ENCODE measurements at places on chromosomes 3 and 15.

DNA sequence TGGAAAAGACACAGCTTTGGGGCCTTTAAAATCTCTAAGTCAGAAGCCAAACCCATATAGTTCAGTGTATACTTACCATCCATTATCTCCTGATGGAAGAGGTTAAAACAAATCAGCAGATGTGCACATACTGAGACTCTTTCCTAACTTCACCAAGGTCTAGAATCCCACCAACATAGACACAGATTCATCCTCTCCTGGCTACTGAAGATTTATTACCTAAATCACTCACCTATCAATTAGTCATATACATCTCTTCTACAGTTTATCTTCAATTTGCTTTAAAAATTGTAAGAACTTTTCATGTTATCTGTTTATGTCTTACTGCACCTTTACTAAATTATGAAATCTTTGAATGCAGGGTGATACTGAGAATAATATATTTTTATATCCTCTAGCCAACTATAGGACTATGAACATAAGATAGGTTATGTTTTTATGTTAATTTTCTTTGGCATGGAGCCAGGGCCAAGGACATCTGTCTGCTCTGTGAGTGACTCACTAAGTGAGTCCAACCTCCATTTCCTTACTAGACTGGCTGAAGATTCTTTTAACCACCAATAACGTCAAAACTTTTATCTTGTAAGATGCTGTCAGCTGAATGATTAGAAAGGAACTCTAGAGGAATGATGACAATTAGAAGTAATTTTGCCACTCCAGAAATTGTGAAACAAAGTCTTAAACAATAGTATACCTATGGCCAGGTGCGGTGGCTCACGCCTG, 397.6 kb downstream of the FOXP1 start:
- no peak for DNase-seq

DNA sequence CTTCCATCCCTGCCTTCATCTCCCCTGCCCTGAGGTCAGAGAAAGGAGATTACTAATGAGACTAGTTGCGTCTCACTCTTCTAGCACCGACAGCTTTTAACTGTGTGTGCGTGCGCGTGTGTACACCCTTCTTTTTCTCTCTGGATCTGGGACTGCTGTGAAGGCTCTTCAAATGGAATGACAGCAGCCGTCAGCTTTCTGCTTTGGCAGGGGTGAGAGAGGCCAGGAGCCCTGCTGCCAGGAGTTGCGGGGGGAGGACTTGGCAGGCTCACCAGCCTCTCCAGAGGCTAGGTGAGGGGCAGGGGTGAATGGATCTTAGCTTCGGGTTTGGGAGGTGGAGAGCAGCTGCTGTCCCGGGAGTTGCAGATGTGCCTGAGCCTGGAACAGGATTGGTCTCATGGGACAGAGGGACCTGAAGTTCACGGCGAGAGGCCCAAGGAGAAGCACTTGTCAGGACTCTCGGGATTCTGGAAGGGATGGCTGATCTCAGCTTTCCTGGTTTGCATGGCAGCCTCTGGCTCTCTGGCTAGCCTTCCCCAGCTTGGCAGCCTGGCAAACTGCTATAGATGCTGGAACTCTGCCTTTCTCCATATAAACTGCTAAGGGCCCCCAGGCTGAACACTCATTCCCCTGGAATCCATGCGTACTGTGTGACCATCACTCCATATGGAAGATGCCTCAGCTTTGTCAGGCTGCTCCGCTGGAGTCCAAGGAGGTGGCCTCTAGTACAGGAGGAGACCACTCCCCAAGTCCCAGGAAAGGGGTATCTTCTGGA, 16.6 kb downstream of the TEX264 start:
- DNase-seq: no peak

DNA sequence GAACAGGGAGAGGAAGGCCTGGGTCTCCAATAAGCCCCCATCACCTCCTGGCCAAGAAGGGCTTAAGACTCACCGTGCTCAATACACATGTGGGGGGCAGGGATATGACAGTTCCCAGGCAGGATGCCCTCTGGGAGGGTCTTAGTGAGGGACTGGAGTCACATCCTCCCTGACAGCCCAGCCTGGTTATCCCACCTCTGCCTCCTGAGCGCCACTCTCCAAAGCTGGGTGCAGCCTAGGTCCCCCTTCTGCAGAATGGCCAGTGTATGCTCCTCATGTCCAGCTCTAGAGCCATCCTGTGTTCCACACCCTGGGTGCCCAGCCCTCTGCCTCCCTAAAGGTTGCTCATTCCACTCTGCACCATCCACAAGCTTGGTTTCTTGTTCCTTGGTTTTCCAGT, 1.2 kb upstream of the SHISA5 start:
- no peak for DNase-seq

DNA sequence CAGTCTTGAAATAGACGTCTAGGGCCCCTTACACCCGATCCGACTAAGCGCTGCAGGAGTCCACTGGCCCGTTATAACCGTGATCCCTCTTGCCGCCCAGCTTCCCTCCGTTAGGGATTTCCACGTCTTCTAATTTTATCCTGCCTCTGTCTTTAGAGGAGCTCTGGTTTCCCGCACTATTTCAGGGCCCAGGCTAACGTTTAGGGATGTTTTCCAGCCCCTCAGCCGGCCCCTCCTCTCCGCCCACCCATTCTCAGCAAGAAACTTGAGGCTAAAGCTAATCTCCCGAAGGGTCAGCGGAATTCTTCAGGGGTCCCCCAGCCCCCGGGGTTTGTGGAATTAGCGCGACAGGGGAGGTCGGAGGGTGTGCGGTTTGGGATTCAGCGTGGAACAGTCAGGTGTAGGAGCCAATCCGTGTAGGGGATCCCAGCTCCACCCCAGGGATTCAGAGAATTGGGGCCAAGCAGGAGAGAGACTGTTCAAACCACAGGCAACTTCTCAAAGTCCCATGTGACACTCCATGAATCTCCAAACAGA, 1.6 kb downstream of the PTX3 start:
- no peak for DNase-seq

DNA sequence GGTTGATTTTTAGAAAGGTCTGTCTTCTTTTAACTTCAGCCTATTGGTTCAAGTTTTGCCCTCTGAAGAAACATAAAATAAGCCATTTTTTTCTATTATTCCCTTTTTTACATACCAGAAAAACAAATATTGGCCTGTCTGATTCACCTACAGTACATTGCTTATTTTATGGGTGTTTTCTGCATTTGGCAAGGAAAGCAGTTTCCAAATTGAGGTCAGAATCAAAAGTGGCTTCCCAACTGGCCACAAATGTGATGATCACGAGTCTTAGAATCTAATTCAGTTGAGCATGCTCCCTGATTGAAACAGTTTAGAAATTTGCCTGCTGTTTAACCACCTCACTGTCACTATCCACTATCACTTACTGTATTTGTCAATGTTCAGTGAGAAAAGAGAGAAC, 106.9 kb upstream of the CHMP2B start:
- no peak for DNase-seq

DNA sequence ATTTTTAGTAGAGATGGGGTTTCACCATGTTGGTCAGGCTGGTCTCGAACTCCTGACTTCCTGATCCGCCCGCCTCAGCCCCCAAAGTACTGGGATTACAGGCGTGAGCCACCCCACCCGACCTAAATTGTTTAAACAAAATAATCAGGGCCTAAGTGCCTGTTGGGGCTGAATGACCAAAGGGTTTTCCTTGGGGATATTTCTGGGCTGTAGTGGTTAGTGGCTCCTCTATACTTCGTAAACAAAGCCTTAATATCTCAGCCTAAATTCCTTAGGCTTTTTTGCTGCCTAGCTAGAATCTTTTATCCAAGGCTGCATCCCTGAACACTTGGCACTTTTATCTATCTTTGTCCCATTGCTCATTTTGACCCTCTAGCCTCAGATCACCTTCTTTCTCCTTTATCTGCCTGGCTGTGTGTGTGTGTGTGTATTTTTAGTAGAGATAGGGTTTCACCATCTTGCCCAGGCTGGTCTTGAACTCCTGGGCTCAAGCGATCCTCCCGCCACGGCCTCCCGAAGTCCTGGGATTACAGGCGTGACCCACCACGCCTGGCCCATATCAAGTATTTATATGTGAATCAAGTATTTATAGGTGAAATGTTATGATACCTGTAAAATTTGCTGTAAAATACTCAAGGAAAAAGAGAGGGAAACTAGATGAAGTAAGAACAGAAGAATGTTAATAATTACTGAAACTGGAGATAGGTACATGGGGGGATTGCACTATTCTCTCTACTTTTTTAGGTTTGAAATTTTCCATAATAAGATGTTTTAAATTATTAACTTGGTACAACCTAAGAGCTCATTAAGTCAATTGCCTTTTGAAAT, 1.8 kb downstream of the NUSAP1 start:
- DNase-seq: no peak

All from activated naive CD4-positive, alpha-beta T cell treated with anti-CD3 and anti-CD28 coated beads, Interleukin-2, amount 50 U/mL, for 72 hours (primary cell).